ENCODE measurements at places on chromosomes 6 and 20.

GRCh38 chr20:30506100-30506499 is 751.4 kb upstream of the DEFB115 start:
- no peak for DNase-seq

GRCh38 chr6:40352527-40353170 is 234.5 kb downstream of the LRFN2 start:
- DNase-seq: no peak

DNA sequence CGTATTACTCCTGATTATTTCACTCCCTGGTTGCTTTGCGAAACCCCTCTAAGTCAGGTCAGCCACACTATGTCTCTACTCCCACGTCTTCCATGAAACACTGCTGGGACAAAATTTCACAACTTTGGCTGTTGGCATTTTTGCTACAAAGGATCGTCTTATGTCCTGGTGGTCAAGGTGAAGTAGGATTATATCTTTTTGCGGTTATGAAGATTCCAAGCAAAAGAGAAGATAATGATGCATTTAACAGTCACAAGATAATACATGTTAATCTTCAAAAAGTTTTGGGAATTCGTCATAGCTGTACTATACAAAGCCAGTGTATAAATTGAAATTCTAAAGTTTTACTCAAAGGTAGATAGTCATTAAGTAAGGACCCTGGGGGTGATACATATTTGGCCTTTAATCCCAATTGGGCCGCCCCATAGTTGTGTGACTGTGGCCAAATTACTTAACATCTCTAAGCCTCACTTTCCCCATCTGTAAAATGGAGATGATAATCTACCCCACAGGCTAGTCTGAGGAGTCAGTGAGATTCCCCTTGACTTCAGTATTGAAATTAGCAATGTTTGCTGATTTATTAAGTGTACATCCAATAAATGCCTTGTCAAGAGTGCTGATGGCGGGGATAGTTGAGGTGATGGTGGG is 212.1 kb downstream of the ARID1B start:
- DNase-seq: no peak

DNA sequence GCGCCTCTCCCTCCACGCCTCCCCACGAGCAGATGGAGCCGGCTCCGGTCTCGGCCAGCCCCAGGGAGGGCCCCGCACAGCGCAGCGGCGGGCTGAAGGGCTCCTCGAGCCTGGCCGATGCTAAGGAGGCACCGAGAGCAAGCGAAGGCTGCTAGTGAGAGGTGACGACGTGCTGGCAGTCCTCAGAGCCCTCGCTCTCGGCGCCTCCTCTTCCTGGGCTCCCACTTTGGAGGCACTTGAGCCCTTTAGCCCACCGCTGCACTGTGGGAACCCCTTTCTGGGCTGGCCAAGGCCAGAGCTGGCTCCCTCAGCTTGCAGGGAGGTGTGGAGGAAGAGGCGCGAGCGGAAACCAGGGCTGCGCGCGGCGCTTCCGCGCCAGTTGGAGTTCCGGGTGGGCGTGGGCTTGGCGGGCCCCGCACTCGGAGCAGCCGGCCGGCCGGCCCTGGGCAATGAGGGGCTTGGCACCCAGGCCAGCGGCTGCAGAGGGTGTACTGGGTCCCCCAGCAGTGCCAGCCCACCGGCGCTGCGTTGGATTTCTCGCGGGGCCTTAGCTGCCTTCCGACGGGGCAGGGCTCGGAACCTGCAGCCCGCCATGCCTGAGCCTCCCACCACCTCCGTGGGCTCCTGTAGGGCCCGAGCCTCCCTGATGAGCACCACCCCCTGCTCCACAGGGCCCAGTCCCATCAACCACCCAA is 2.5 kb upstream of the TMEM14C start:
- no peak for DNase-seq

DNA sequence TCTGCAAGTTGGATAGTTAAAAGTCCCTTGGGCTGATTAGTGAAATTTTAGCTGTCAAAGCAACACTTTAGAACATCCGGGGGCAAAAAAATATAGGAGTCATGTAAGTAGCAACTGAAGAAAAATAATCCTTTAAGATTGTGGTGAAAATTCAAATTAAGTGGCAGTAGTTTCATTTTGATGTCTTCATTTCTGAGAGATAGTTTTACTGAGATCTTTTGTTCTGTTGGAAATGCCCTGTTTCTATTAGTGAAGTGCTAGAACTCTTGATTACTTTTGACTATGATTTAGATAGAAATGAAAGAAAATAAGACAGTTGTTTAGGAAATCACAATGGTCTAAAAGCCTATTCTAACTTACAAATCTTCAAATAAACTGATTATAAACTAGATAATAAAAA is 587.3 kb upstream of the MMS22L start:
- no peak for DNase-seq

DNA sequence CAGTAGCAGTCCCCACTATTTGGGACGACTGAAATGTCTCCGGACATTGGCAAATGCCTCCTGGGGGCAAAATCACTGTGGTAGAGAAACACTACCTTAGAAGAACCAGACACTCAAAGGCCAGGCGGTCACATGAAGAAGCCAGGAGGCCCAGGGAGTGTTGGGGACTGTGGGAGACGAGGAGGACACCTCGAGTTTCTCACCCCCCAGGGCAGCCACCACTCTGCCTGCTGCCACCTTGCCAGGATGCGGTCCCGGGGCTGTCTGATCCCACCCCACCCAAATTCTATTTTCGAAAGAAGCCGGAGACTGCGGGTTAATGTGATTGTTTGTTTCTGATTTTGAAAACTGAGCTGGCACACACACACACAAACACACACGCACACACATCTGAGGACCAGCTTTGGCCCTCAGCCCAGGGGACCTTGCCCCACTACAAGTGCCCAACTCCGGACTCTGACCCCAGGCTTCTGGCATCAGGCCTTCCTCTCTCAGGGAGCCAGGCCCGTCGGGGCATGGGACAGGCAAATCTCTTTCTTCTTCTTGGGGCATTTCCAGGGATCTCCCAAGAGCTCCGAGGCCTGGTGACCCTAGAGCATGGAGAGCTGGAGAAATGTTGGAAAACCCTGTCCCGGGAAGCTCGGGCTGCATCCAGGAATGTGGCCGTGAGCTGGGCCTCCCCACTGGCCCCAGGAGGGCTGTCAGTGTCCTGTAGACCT is 187.5 kb upstream of the PMEPA1 start:
- DNase-seq: no peak

GRCh38 chr6:40848038-40848437 is 191.0 kb downstream of the UNC5CL start:
- DNase-seq: no peak

DNA sequence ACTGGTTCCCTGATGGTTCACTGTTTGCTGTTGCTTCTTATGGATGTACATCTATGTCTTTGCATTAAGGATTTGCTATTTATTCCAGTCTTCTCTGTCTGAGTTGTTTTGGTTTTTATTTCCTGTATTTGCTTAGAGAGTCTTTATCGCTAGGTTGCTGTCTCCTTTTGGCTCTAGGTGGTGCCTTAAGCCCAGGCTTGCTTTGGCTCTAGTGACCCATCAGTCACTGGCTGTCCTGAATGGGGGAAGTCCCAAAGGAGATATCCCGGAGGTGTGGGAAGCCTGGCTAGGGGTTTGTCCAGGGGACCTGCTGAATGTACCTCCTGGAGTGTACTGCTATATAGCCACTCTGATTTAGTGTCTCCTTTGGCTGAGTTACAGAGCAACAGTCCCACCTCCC is 53.4 kb downstream of the MCHR2 start:
- DNase-seq: no peak

DNA sequence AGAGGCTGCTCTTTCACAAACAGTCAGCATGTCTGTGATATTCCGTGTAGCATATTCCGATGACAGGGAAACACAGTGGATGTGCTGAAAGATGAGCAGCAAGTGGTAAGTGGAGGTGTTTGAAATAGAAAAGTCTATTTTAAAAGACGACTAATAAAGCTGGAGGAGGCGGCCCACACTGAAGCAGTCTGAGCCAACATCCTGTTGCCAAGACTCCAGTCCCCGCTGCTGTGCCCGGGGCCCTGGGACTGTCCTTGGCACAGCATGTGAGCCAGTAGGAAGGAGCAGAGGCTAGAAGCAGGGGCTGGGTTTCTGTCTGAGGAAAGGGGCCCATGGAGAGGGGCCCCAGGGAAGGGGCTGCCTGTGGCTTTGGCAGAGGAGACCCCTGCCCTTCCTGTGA is 351.5 kb upstream of the CHD6 start:
- no peak for DNase-seq

DNA sequence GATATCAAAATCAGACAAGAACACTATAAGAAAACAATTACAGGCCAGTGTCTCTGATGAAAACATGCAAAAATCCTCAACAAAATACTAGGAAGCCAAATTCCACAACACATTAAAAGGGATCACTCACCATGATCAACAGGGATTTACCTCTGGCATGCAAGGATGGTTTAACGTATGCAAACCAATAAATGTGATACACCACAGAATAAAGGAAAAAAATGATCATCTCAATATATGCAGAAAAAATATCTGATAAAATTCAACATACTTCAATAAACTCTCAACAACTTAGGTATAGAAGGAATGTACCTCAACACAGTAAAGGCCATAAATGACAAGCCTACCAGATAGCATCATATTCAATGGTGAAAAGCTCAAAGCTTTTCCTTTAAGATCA is 66.6 kb downstream of the SHPRH start:
- no peak for DNase-seq

- DNase-seq: no peak
Observed at GRCh38 chr6:136249336-136249735, 775 bp downstream of the MTFR2 start.

DNA sequence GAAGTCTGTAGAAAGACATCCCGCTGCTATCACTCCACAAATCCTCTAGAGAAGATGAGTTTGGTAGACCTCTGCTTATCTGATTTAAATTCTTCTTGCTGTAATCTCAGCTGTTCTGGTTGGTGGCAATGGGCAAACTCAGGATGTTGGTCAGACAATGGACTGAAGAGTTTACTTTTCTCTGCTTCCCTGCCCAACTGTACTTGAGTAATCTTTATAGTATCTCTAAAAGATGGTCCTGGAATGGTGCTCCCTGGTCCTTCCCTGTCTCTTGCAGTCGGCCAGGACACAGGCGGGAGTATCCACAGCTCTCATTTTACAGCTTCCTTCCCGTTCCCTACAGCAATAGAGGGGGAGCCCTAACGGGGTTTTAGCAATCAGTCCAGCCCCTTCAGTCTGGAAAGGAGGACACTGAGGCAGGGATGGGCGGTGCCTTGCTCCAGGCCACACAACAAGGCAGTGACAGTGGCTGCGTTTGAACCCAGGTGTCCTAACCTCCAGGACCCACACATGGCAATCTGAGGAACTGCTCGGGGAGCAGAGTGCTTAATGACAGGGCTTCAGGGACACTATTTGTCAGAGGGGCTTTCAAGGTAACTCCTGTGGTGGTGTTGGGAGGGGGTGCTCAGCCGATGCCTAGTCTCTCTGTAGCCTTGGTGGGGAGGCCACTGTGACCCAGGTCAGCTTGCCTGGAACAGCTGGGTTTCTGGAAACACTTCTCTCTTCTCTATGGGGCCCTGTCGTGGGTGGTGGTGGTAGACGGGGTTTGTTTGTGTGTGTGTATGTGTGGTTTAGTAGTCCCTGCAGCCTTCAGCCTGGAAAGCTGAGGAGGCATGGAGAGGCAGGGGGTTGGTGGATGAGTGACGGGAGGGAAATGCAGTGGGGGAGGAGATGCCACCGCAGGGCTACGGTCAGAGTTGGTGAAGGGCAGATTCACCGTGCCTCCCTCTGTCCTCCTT is 9.5 kb upstream of the VEGFA start:
- DNase-seq: no peak

GRCh38 chr6:36914227-36914794 is 28.6 kb downstream of the C6orf89 start:
- no peak for DNase-seq

DNA sequence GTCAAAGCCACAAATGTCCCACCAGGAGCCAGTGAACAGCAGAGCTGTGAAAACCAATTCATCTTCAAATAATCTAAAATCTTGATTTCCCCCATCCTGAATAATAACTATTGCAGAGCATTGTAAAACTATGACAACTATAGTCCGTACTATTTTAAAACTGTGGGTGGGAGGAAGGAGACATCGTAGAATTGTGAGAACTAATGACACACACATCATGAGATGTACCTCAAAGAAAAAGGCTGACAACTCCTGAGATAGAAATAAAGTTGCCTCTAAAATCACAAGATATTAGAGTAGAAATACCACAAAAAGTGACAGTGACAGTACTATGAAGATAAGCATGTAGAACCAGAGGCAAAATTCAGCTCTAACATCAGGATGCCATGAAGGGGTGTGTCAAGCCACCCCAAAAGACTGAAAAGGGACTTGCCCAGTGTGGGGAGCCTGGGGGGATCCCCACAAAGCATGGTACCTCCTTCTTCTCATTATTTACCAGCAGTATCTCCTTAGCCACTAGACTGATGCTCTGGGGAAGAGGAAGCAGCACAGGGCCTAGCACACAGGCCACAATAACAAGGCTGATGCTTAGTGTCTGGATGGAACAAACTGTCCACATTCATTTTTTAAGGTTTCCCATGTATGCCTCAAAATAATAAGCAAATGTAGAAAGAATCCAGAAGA is 13.4 kb downstream of the NAPB start:
- DNase-seq: no peak

- no peak for DNase-seq
Observed at GRCh38 chr6:141309295-141309694, 823.4 kb upstream of the GJE1 start.

GRCh38 chr6:93376026-93376540 is 43.3 kb downstream of the EPHA7 start:
- DNase-seq: no peak

GRCh38 chr20:61461461-61461860 is 209.4 kb downstream of the CDH4 start:
- DNase-seq: no peak

DNA sequence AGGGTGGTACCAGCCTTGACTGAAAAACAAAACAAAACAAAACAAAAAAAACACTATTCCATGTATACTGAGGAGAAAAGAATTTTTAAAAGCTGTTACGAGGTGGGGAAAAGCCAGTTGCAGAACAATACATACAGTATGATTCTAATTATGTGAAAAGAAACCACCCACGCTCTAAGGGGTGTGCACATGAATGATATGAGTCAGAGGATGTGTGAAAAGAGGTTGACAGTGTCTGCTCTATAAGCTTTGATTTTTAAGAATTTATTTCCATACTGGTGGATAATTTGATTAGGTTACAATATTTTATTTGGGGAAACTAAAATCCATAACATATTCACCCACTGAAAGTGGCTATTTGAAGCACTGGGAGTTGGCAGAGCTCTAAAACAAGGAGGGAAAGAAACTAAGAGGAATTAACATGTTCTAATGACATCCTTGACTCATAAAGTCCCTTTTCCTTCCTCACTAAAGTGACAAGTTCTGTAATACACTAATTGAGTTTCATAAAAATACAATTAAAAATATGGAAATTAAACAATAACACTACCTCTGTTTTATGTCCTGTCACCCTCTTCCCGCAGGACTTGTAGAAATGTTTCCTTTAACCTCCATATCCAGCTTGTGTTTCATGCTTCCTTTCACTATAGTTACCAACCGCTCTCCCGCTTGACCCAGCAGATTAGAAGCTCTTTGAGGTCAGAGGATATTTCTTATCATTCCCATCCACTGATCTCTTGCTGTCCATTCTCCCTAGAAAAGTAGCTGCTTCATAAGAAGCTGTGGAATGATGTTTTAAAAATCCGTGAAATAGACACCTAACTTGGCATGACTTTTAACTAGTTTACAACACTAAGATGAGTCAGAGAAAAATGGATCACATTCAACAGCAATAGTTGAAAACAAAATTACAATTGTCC is 118.6 kb upstream of the CCDC28A start:
- no peak for DNase-seq
